Muscle of arm (tissue), 14 donors: ENCODE measurements at places on chromosomes 3 and 15. TPM values are rescaled to one million over a fixed set of nuclear protein-coding genes. Genes with fewer than 3 reads are reported as not detected.

- no peak for DNase-seq
Observed at GRCh38 chr15:60798821-60799220, 319.9 kb upstream of the ICE2 start.

Gene SPINK8
- not detected for polyA plus RNA-seq

- no peak for DNase-seq
Observed at GRCh38 chr15:31925541-31925940, 104.8 kb upstream of the CHRNA7 start.

Gene LSMEM2
- polyA plus RNA-seq = 26.1 TPM

- no peak for DNase-seq
Observed at GRCh38 chr3:180294282-180295027, 257.7 kb upstream of the PEX5L start.

DNA sequence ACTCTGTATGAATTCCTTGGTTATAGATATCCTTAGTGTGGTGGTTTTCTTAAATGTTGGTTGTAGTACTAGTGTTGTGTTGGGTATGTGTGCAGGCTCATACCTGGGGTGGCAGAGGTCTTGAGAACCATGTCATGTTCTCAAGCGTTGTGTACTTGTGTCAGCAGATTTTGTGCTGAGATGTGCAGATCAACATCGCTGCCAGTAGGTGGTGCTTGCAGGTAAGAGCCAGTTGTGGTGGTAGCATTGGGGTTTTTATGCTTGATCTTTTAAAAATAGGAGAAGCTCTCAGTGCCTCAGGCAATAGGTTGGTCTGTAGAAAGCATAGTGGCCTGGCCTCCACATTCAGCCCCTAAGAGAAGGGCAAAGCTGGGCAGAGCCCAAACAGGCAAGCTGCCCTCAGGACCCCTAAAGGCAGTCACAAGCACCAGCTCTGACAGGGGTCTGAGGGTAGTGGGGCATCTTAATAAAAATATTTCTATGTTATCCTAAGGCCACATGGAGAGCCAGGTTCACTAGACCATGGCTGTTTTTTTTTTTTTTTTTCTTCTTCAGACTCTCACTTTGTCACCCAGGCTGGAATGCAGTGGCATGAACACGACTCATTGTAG, 164.0 kb downstream of the IL20RB start:
- DNase-seq = no peak

GRCh38 chr3:4494895-4495264, 1.7 kb downstream of the ITPR1 start:
- no peak for DNase-seq

Gene CCRL2
- polyA plus RNA-seq = 0.49 TPM

DNA sequence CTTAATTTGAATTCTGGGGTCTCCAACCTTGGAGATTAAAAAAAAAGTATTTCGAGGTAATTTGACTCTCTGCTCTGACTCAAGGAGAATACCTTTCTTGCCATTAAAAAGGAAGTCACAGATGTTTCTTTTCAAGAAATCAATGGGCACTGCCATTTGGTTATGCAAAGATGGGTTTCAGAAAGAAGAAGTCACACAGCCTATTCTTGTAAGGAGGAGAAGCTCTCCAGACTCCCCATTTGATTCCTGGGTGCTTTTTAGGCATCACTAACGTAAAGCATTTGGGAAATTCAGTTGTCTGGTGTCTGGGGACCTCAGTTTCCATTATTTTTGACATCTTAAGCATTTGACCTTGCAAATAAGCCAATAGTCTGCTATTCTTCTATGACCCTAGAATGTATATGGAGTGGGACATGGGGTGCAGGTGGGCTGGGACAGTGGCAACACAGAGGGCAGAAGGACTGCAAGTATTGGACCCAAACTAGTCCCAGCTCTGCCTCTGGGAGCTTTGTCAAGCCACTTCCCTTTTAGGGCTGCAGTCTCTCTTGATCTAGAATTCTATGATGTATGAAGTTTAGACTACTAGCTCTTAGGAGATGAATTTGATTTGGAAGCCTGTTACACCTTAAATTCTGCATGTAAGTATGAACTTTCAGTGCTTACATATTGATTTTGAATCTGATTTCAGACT, 27.8 kb downstream of the IL5RA start:
- no peak for DNase-seq

Gene ARHGAP31
- 10.4 TPM for polyA plus RNA-seq

DNA sequence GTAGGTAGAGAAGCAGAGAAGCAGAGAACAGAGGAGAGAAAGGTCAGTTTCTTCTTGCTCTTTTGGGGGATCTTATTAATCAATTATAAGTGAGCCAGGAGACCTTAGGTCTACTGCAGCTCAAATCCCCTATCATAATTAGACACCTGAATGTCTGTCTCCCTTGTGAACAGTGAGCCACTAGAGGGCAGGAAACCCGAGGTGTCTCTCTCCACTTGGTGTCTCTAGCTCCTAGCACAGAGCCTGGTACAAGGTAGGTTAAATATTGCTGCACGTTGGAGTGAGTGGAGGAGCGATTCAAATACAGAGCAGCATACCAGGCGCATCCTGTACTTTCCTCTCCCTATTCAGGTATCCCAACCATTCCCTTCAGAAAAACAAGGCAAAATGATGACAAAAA, 2.0 kb upstream of the ST8SIA2 start:
- DNase-seq = no peak
